ENCODE measurements at places on chromosomes 7 and 10.

DNA sequence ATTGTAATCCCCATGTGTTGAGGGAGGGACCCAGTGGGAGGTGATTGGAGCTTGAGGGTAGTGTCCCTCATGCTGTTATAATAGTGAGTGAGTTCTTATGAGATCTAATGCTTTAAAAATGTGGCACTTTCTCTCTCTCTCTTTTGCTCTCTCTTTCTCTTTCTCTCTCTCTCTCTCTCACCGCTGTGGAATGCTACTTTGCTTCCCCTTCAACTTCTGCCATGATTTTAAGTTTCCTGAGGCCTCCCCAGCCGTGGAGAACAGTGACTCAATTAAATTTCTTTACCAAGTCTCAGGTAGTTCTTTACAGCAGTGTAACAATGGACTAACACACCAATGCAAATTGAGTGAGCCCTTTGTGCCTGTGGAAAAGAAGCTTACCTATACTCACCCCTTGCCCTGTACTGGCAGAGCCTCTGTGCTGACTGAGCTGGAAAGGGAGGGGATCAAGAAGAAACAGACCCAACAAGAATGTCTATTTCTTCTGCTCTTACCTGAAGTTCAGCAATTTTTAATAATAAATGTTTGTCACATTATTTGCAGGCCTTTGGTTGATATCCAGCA lies 642.5 kb upstream of the KCND2 start:
- DNase-seq = no peak

- no peak for DNase-seq
These were observed 13.9 kb upstream of the BMS1 start for GRCh38 chr10:42768581-42769152.

DNA sequence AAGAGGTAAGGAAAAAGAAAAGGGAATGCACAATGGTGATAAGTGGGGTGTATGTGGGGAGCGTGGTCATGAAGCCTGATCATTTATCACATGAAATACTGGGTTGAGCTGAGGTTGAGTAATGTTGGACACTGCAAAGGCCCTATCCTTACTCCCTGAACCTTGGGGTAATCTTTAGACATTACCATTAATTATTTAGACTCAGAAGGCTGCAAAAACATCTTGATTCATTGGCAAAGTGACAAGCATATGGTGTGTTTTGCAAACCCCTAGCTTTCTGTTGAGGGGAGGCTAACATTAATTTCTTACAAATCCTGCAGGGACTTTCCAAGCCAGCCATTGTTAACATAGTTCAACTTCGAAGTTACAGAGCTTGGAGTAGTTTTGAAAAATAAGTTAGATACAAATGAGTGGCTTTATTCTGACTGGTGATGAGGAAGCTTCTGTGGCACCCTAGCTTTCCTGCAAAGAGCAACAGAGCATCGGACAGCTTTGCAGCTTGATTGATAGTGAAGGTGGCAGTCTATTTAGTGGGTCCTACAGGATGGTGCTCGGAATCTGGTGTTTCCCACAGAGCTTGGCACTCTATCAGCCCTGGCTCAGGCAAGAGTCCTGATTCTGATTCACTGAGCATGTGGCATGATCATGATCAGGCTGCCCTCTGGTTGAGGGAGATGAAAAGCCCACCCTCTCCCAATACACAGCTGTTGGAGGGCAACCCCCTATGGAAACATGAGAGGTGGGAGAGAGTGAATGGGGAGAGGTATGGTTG lies 153.7 kb upstream of the NPVF start:
- DNase-seq = no peak

DNA sequence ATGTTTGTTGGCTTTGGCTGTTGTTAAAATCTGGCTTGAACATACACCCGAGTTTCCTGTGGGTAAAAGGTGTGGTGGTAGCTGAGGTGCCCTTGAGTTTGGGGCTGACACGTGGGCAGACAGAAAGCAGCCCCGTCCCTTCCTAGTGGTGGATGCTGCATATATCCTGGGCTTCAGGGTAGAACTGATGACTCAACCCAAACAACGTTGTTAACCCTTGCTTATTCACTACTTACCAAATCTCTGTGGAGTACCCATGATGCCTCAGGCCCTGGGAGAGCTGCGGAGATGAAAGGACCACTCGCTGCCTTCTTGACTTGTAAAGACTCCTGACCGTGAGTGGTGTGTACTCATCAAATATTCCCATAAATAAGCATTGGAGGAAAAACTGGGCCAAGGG lies 245.1 kb downstream of the RAB11FIP2 start:
- DNase-seq = no peak

- no peak for DNase-seq
These were observed 244.1 kb downstream of the FRMD4A start for GRCh38 chr10:14086596-14086995.

DNA sequence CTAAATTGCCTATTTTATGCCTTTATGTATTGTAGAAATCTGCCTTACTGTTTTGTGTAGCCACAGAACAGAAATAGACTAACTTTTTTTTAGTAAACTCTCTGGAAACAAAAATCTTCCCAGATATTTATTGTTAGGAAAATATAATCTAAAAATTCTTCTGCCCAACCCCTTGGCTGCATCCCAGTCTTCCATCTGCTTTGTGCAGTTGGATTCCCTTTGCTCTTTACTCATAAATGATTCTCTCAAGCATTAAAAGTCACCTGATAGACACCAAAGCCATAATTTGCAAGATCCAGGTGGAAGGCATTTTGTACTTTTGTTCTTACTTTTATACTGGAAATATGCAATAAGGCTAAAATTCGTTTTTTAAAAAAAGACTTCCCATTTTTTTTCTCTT lies 6.1 kb upstream of the CAV2 start:
- peak; percentile 27 for DNase-seq

- DNase-seq = no peak
These were observed 152.4 kb upstream of the GNAI1 start for GRCh38 chr7:79982141-79982770.

DNA sequence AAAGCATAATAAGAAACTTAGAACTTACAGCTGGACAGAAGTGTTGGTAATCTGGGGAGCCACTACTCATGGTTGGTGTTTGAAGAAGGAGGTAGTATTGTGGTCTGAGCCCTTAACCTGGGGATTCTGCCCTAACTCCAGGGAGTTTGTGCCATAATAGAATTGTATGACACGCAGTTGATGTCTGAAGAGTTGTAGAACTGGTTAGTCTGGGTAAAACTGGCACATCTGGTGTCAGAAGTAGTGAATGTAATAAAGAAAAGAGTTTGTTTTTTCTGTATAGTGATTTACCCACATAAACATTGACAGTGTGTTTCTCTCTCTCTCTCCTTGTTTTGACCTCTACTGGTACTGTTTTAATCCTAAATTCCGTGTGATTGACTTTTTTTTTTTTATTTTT lies 448.1 kb upstream of the SEMA3D start:
- no peak for DNase-seq

- no peak for DNase-seq
These were observed 12.9 kb upstream of the TMEM26 start for GRCh38 chr10:61465901-61466632.

- DNase-seq = peak; percentile 73
These were observed 560.9 kb downstream of the SDK1 start for GRCh38 chr7:3861941-3862340.

- DNase-seq = no peak
These were observed 13.8 kb upstream of the STOX1 start for GRCh38 chr10:68813559-68813958.

DNA sequence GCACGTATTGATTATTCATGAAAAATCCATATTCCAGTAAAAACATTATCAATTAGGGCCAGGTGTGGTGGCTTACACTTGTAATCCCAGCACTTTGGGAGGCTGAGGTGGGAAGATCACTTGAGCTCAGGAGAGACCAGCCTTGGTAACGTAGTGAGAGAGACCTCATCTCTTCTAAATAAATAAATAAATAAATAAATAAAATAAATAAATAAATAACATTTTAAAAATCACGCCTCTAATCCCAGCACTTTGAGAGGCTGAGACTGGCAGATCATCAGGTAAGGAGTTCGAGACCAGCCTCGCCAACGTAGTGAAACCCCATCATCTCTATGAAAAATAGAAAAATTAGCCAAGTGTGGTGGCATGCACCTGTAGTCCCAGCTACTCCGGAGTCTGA lies 32.1 kb downstream of the NRBF2 start:
- no peak for DNase-seq

DNA sequence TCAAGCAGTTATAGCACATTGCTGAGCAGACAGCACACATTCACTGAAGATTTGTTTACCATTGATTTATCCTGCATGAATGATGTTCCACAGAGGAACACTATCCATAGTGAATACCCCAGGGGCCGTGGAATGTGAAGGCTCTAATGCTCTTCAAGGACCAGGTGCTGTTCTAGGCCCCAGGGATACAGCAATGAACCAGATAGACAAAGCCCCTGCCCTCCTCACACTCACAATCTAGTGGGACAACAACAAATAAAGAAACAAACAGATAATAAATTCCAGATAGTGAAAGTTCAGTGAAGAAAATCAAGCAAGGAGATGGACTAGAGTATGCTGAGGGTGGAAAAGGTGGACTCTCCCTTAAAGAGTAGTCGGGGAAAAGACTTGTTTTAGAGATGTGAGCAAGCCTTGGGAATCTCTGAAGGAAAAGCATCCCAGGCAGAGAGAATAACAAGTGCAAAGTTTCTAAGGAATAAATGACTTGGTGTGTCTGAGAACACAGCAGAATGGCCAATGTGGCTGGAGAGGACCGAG lies 117.7 kb downstream of the CCDC71L start:
- no peak for DNase-seq

Measured in femur (tissue), 1 donor.